ENCODE measurements at places on chromosomes 1 and 21.
A peak's percentile ranks its signal among the peaks of the same experiment; 100 is the strongest.

DNA sequence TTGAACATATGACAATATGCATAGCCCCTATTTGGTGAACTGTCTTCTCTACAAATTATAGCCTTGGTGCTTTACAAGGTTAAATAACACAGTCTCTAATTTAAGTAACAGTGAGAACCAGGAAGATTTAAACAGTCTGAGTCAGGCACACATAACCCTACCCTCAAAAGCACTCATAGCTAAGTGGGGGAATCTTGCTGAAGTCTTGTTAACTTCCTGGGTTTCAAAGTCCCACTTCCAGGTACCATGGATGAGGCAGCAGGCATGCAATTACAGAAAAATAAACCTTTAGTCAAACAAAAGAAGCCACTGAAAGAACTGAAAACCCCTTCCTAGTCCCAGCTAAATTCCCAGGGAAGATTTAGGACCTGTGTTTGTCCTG lies 147.6 kb downstream of the PBX1 start:
- no peak for DNase-seq

- DNase-seq: no peak
Measured at GRCh38 chr21:32189688-32190483, 89.0 kb downstream of the MIS18A start.

- peak; percentile 66 for DNase-seq
Measured at GRCh38 chr1:65235867-65236805, 73.2 kb upstream of the DNAJC6 start.

DNA sequence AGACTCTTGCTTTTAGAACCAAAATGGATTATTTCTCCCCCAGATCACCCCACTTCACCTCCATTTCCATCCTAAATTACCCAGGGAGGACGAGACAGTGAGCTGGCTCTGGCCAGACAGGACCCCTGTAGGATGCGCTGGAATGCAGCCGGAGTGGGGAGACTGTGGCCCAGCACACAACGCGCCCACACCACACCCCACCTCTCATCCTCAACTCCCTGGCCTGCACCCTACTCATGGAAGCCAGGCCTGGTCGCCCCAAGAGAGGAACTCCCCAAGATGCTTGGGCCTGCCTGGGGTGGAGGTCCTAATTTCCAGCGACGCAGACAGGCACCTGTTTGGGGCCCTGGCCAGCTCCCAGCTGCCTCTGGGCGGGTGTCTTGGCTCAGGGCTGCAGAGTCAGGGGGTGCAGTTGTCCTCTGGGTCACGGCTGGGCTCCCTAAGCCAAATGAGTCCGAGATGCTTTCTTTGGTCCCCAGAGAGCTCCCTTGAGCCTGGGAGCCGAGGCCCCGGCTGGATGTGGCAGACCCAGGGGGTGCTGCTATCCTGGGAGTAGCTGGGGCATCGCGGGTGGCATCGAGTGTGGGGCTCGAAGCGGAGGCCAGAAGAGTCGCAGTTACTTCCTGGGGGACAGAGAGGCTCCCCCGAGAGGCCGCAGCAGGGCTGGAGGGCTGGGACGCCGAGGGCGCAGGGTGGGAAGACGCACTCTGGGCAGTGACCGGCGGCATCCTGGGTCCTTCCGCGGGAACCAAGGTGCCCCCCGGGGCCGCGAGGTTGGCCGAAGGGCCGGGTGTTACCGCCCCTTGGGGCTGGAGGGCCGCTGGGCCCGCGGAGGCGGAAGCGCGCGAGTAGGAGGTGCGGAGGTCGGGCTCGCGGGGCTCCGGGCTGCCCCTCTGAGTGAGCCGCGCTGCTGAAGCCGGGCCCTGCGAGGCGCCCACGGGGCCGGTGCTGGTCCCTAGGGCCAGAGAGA lies 10.4 kb downstream of the CLEC20A start:
- no peak for DNase-seq

- DNase-seq: no peak
Measured at GRCh38 chr1:202172015-202172355, 11.6 kb upstream of the PTPN7 start.

- no peak for DNase-seq
Measured at GRCh38 chr21:30271156-30271555, 11.6 kb downstream of the KRTAP24-1 start.

DNA sequence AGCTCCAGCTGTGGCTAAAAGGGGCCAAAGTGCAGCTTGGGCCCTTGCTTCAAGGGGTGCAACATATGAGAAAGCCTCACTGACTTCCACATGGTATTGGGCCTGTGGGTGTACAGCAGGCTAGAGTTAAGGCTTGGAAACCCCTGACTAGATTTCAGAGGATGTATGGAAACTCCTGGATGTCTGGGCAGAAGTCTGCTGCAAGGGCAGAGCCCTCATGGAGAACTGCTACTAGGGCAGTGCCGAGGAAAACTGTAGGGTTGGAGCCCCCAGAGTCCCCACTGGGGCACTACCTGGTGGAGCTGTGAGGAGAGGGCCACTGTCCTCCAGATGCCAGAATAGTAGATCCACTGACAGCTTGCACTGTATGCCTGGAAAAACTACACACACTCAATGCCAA lies 69.5 kb downstream of the XCL2 start:
- DNase-seq: no peak

DNA sequence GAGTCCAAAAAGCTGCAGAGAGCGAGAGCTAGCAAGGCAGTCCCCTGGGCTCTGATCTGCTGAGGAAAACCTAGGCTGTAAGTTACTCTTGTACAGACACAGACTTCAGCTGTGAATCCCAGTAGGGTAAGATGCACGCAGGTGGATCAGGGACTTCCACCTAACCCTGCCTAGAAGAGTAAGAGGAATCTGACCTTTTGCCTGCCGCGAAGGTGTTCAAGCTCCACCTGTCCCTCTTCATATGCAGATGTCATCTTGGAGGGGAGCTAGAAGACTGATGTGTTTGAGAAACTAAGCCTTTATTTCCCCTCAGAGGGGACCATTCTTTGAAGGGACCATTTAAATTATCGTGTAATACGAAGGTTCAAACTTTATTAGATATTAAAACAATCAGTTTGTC lies 108.6 kb upstream of the USP24 start:
- DNase-seq: no peak

GRCh38 chr21:42466700-42467099 lies 29.3 kb downstream of the RSPH1 start:
- no peak for DNase-seq

- peak; percentile 84 for DNase-seq
Measured at GRCh38 chr21:44425307-44425894, 29.9 kb upstream of the LRRC3 start.

Measured in T47D (cell line).